ENCODE measurements at places on chromosomes 6 and 20.

DNA sequence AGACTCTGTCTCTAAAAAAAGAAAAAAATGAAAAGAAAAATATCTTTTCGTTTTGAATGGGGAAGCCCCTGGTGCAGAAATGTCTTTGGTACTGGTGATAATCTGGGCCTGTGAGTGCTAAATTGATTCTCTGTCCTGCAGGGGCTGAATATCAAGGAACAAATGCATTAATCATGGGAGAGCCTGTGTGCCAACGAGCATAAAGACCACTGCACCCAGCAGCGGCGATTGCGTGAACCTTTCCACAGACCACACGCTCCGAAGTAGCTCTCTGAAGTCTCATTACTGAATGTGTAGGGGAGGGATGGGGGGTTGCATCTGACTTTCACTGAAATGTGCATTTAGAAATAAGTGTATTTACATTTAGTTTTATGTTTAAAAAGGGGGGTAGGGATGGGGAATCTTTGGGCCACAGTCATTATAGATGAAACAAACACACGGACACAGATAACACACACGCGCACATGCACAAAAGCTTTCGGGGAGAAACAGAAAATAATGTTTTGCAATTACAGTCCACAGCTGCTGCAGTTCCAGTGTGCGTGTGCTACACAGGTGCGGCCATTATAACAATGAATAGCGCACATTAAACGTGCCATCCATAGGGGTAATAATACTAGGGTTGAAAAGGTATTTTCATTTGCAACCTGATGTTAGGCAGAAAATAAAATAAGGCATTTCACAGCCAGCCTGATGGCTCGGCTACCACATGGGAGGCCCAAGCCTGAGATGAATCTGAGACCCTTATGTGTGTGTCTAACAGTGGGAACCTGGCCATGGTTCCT, 154.0 kb downstream of the MBOAT1 start:
- no peak for DNase-seq

DNA sequence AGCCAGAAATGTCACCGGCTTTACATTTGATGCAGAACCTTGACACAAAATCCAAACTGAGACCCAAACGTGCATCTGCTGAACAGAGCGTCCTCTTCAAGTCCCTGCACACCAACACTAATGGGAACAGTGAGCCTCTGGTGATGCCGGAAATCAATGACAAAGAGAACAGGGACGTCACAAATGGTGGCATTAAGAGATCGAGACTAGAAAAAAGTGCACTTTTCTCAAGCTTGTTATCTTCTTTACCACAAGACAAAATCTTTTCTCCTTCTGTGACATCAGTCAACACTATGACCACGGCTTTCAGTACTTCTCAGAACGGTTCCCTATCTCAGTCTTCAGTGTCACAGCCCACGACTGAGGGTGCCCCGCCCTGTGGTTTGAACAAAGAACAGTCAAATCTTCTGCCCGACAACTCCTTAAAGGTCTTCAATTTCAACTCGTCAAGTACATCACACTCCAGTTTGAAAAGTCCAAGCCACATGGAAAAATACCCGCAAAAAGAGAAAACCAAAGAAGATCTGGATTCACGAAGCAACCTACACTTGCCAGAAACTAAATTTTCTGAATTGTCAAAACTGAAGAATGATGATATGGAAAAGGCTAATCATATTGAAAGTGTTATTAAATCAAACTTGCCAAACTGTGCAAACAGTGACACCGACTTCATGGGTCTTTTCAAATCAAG, 108.4 kb downstream of the RTN4IP1 start:
- peak; percentile 82 for DNase-seq

GRCh38 chr20:50579511-50579910, 69.3 kb downstream of the PTPN1 start:
- DNase-seq = no peak

DNA sequence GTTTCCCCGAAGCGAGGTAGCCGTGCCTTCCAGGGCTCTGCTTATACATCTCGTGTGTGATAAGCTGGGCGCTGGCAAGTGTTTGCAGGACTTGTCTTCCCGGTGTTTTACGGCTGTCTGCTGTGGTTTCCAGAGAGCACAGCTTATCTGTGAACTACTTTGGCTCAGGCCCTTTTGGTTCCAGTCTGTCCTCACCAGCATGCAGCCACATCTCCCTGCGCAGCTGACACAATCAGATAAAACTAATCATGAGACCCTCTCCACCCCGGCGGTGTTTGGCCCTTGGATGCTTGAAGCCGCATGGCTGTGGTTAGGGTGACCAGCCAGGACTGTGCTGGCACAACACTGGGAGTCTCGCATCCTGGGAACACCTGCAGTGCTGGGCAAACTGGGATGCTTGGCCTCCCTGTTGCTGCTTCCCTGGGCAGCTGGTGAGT, 241.8 kb upstream of the FOXQ1 start:
- no peak for DNase-seq

GRCh38 chr6:16057446-16057845, 71.4 kb upstream of the MYLIP start:
- no peak for DNase-seq

GRCh38 chr6:19332806-19333460, 504.2 kb upstream of the ID4 start:
- DNase-seq = no peak
